ENCODE measurements at places on chromosomes 4 and X.

- no peak for DNase-seq
Measured at GRCh38 chr4:122673252-122673651, 52.4 kb upstream of the IL21 start.

DNA sequence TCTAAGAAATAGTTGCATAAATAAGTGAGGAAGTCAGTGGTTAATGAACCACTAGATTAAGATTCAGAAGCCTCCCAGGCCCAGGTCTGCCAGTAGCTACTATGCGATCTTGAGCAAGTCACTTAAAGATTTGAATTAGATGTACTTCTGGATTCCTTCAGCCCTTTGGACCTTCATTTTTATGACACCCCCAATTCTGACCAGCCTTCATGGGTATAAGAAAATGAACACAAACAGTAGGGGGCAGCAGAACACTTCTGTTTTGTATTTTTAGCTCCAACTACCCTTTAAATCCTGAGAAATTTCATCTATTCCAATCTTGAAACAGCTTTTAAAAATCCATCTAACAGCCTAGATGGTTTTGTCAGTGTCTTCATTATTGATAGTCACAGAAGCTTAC lies 19.0 kb downstream of the TMEM47 start:
- DNase-seq, result no peak

DNA sequence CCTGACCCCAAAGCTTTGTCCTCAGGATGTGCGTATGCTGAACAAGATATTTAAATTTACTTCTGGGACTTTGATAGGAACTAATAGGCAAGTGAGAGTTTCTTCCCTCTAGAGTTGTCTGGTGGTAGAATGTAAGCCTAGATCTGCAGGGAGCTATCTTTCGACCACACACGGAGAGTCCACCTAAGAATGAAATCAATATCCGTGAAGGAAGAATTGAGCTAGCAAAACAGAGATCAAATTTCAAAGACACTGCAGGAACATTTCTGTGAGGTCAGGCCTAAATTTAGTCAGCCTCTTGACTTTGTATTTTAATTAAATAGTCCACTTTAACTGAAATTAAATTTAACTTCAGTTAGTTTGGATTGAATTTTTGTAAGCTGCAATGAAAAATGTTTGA lies 871.3 kb downstream of the RAB28 start:
- no peak for DNase-seq

DNA sequence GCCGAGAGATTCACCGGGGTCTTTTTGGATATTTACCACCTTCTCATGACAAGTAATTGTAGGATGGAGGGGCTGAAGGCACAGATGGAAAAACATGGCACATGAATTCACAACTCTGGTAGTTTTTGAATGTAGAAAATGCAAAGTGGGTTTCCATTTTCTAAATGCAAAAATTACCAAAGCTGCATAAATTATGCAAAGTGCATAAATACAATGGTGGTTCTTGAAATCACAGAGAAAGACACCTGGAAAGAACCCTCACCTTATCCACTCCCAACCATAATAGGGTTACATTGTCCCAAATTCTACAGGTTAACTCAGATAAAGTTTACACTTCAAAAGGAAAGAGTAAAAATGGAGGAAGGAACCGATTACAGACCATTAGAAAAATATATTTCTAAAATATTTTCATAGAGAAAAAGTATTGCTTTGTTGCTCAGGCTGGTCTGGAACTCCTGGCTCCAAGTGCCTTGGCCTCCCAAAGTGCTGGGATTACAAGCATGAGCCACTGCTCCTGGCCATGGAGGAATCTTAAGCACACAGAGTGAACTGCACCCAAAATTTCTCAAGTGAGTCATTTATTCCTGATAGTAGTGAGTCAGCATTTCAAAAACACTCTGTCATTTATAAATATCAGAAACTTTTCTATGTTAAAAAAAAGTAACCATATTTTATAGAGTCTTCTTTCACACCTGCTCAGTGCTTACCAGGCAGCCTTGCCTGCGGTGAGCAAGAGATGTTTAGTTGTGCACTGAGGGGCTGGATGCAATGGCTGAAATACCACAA lies 101.4 kb downstream of the FIP1L1 start:
- DNase-seq, result no peak

DNA sequence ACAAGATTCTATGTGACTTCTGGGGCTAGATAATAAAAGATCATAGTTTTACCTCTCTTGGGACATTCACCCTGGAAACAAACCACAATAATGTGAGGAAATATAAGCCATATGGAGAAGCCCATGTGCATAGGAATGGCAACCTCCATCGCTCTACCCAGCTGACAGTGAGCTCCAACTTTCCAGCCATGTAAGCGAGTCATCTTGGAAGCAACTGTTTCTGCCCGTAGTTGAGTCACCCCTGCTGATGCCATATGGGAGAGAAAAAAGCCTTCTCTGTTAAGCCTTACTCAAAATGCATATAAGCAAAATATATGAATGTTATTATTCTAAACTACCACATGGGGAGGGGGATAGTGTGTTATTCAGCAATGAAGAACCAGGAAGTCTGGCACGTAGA lies 31.4 kb upstream of the RELL1 start:
- no peak for DNase-seq

- no peak for DNase-seq
Measured at GRCh38 chr4:39908284-39908683, 69.4 kb downstream of the PDS5A start.
